ENCODE measurements at places on chromosomes 2 and 18.

- no peak for DNase-seq
Observed at GRCh38 chr18:56278421-56279003, 359.9 kb downstream of the TXNL1 start.

- DNase-seq: peak; percentile 29
Observed at GRCh38 chr2:201235860-201236811, 24.2 kb upstream of the CASP8 start.

- no peak for DNase-seq
Observed at GRCh38 chr2:10916953-10917352, 5.2 kb downstream of the KCNF1 start.

GRCh38 chr2:37543999-37544557 is 127.4 kb downstream of the CDC42EP3 start:
- DNase-seq: no peak

GRCh38 chr18:2985628-2986027 is 27.3 kb downstream of the LPIN2 start:
- DNase-seq: no peak

GRCh38 chr2:99031481-99031880 is 95.5 kb upstream of the CRACDL start:
- DNase-seq: no peak

GRCh38 chr2:29113027-29113686 is 2.1 kb upstream of the CLIP4 start:
- no peak for DNase-seq

DNA sequence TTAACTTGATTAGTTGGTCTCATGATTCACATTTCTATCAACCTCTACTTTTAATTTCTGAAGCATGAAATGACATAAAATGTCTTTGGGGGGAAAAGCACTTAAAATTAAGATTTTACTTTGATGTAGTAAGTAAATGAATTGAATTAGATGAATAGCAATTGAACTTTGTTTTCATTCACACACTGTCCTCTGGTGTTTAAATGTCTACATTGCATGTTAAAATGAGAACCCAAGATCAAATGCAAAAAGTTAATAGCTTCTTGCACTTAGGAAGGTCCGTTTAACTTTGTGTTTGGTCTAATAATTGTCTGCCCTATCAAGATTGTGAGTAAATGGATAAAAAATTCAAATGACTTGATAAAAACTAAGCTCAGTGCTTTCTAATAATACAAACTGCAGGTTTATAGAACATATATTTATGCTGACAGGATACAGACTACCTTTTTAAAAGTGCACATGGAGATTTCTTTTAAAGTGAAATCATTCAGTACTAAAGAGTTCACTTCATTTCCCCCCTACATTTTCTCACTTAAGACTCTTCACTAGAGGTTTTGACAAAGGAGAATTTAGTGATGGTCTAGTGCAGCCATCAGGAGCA is 156.2 kb upstream of the NABP1 start:
- no peak for DNase-seq

GRCh38 chr2:7363906-7364305 is 446.7 kb downstream of the RNF144A start:
- DNase-seq: no peak

GRCh38 chr2:57881998-57882888 is 164.4 kb upstream of the VRK2 start:
- DNase-seq: no peak

DNA sequence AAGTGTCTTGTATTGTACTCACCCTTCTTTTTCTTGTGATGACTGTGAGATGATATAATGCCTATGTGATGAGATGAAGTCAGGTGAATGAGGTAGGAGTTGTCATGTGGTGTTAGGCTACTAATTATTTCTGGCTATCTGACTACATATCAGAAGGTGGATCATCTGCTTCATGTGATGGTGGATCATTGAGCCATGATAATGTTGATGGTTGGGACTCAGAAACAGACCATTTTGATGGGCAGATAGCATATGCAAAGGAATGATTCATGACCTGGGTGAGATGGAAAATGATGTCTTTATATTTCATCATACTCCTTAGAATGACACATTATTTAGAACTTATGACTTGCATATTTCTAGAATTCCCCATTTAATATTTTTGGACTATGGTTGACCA is 19.5 kb downstream of the ANKRD30B start:
- DNase-seq: no peak

DNA sequence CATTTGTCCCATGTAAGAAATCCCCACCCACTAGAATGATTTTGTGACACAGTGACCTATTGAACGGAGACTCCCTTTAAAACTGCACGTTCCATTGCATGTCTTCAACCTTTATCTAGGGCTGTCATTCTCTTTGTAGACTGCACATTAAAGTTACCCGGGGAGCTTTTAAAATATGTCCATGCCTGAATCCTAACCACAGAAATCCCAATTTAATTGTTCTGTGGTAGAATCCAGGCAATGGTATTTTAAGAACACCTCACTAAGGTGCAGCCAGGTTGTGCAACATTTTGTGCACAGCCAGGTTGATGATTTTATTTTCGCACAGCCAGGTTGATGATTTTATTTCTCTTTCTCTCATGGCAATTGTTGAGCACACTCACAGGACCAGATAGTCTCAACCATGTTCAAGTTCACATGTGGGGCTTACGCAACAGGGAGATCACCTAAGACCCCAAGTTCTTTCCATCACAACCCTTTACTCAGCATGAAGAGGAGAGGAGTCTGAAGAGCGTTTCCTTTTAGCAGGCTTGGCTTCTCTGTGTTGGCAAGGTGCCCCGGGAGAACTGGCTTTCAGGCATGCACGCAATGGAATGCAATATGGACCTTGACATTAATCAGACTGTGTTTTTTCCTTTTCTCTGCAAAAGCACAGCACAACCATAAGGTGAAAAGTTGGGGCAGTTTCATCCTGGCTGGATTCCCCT is 467.3 kb upstream of the ETAA1 start:
- no peak for DNase-seq

- DNase-seq: no peak
Observed at GRCh38 chr18:77559274-77559910, 309.7 kb downstream of the GALR1 start.

DNA sequence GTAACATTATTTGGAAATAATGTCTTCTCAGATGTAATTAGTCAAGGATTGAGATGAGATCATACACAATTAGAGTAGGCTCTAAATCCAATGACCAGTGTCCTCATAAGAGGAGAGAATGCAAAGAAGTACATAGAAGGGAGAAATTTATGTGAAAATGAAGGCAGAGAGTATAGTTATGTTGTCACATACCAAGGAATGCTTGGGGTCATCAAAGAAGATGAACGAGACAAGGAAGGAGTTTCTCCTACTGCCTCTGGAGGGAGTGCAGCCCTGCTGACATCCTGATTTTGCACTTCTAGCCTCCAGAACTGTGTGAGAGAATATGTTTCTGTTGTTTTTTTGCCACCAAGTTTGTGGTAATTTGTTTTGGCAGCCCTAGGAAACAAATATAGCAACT is 100.1 kb downstream of the GALNT13 start:
- no peak for DNase-seq

DNA sequence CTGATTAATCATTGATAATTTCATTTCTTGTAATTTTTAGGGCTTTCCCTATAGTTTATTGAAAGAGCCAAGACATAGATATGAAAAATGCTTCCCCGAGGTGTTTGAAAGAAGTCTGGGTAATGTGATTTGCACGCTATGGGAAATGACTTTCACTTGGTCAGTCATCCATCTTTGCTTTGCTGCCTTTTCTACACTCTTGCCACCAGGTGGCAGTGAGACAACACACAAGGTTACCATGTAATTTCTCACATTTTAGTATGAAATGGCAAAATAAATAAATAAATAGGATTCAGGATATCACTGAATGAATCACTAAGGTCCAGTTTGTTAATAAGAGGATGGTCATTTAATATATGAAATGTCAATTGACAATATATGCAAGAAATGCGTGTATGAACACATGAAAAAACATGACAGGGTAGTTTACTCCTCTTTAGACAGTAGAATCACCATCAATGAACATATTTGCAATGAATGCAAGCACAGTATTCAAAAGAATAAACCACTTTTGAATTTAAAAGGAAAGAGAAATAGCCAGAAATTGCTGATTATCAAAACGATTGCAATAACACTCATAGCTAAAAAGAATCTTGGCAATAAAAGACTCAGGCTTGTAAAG is 52.2 kb upstream of the KCNH7 start:
- no peak for DNase-seq

GRCh38 chr18:47748847-47749599 is 181.4 kb downstream of the SMAD2 start:
- DNase-seq: peak; percentile 67

DNA sequence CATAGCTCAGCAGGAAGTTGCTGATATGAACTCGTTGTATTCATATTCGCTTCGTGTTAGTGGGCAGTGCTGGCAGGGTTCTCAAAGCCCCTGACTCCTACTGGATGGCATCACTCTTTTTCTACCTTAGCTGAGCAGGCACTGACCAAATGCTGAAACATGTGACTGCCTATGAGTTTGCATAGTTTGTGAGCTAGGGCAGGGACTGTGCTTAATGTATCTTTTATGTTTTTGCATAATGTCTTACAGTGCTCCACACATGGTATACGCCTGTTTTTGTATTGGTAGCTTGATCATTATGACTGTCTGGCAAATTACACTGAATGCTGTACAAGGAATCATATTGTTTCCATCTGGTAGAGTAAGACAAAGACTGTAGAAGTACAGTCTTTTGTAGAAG is 305.3 kb downstream of the PARD3B start:
- no peak for DNase-seq

GRCh38 chr2:72148003-72148836 is 558 bp upstream of the CYP26B1 start:
- no peak for DNase-seq

- no peak for DNase-seq
Observed at GRCh38 chr18:767961-768360, 44.1 kb downstream of the YES1 start.

DNA sequence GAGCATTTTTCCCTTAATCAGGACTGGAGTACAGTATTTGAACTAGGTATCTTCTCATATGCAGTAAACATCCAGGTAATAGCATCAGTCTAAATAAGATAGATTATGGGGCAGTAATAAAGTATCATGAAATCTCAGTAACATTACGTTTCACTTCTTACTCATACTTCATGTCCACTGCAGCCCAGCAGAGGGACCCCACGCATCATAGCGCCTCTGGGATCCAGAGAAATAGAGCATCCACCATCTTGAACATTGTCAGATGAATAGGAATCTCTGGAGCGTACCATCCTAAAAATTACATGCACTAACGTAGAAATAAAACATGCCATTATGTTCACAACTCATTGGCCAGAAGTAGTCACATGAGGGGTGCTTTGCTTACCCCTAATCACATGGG is 499.0 kb downstream of the CPS1 start:
- no peak for DNase-seq

DNA sequence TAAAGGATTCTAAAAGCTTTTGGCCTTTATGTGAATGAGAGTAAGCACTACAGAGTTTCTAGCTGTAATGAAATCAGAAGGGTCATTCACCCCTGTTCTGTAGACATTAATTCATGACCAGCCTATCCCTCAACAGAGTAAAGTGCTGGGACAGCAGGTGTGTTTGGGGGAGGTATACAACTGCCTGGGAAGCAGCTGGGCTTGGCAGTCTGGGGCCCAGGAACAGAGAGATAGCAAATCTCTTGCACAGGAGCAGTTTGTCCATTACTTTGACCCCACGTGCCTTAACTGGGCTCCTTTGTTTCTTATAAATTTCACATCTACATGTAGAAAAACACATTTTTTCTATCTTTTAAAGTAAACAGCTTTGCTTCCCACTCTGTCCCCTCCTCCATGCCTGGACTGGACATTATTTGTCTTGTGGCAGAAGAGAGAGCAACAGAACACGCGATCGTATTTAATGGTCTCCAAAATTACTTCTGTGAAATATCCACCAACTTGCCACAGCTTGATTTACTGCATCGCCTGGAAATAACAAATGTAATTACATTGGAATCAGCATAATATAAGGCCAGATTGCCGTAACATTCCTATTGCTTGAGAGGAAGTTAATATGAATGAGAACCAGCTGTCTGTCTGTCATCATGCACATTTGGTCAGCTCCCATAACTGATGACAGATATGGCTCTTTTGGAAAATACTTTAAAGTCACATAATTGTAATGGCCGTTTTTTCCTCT is 263.8 kb downstream of the RBM43 start:
- DNase-seq: no peak

DNA sequence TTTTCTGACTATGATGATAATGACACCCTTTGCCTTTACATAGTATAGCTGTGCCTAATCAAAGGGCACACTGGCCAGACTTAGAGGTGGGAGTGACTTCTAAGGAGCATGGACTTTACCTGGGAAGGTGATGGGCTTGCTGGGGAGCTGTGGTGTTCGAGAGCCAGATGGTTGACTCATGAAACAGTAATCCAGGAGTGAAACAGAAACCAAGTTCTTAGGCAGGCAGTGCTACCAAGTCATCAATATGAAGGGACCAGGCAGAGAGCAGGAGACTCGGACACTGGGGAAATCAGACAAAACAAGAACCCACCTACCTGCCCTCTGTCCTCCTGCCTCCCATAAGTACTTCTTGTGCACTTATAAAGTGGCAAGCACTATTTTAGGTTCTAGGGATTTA is 430.4 kb downstream of the DLGAP1 start:
- DNase-seq: no peak

DNA sequence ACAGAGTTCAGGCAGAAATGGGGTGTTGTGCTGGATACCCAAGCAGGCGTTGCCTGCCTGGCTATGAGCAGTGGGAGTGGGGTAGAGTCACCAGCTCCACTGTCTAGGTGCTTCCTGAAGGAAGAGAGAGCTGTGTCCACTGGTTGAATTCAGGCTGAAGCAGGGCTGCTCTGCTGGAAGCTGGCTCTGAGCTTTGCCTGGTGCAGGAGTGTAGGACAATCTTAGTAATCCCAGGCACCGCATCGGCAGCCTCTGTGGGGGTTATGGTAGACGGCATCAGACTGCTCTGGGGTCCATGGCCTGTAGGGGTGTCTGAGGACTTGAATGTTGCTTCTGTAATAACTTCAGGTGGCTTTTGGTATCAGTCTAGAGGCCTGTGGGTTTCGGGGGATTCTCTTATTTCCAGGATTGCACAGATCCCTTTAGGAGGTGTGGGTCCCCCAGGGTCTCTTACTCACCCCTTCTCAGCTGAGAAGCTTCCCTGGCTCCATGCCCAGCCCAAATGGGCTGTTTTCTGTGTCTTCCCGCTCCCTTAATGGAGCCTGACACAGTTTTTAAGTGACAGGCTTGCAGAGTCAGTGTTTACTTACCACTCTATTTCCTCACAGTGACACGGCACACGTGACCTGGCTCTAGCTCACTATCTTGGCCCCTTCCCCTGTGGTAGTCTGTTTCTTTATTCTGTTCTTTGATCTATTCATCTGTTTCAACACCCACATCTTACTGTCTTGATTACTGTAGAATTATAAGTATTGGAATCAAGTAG is 644.3 kb downstream of the CBLN2 start:
- DNase-seq: no peak

GRCh38 chr18:9885170-9886004 is at the start of gene TXNDC2:
TXNDC2 (plus strand) TSS chr18:9885973; CDS start chr18:9886681, 708 bp downstream.
- no peak for DNase-seq

Measured in T follicular helper cell (primary cell).